HFF-Myc (cell line): ENCODE measurements at places on chromosomes 3 and 15.
A peak's percentile ranks its signal among the peaks of the same experiment; 100 is the strongest.

GRCh38 chr15:69853544-69853951 is 244.2 kb downstream of the TLE3 start:
- DNase-seq, result no peak

GRCh38 chr15:80584973-80585525 is 110.1 kb upstream of the ABHD17C start:
- no peak for DNase-seq

DNA sequence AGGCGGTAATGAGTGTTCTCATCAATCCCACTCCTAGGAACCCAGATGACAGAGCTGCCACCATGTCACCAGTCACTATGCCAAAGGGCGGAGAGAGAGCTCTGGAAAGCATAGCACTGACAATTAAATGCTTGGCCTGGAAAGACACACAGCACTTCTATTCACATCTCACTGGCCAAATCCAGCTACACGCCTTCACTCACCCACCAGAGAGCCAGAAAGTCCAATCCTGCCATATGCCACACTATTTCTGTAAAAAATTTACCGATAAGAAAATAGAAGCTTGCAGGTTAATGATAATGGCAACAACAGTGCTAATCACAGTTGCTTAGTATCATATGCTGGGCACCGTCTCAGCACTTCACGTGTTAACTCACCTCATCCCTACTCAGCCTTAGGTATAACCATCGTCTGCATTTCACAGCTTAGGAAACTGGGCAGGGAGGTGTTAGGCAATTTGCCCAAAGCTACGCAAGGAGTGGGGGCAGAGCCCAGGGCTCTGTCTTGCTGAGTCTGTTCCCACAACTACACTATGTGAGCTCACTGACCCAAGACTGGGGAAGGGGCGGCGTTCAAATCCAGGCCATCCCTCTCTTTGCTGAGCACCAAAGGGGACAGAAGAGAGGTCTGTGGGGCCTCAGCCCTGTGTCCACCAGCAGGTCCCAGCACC is 16.5 kb downstream of the KLHL25 start:
- no peak for DNase-seq

DNA sequence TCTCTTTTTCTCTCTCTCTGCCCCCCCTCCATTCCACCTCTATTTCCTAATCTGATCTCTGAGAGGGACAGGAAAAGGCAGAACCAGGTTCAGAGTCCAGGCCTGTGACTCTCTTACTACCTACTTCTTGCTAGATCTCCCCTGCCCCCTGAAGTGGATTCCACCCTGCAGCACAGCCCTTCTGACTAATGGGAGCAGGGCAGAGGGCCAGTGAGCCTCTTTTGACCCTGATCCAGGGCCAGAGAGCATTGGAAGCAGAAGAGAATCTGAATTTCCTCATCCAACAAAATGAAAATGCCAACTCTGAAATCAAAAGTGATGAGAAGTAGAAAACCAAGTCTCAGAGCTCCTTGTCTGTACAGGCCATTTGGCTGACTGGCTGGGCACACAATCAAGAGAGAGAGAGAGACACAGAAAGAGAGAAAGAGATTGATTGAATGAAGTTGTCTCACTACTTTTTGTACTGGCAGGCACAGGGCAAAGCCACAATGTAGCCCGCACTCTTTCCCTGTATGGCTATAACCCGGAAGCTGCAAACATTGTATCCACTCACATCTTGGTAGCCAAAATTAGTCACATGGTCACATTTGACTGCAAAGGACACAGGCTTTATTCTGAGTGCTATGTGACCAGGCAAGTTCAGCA is 31.6 kb upstream of the GLCE start:
- no peak for DNase-seq

- no peak for DNase-seq
Observed at GRCh38 chr3:15319575-15319974, 12.8 kb downstream of the SH3BP5 start.

DNA sequence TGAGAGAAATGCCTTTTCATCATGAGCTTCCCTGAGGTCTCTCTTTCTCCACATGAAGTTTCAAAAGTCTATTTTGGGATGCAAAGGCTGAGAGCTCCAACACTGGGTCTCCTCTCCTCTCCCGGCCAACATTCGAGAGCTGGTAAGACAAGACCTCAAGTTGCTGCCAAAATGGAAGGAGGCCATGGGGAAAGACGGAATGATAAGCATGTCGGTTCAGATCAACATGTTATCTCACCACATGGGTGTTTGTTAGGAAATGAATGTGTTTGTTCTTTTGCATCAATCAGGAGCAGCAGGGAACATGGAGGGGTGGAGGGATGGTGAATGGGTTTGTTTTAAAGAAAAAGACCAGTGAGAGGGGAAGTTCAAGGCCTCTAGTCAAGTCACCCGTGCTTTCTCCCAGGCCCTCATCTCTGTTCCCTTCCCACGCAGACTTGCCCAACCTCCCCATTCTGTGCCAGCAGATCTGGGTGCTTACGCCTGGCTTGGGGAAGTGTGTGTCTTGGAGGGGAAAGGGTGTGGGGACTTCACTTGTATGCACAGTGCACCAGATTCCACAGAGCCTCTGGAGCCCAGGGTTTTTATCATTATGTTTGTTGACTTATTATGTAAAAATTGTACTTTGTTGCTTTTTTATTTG is 23.5 kb upstream of the ATP10A start:
- DNase-seq, result no peak

GRCh38 chr3:129576514-129577352 is 29.7 kb downstream of the PLXND1 start:
- no peak for DNase-seq

DNA sequence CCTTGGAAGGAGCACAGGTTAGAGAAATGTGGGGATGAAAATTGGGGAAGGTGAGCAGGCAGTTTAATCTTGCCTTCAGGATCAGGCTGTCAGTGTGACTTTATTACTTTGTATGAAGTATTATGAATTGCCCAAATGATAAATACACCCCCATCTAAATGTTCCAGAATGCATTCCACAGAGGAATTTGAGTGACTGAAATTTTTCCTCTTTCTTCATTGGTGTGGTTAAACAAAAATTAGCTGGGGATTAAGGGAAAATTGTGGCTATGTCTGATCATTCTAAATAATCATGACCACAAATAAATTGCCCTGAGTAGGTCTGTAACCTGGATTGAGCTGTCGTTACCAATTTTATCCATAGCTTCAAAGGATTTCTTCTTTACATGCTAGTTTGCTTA is 33.5 kb downstream of the FAM98B start:
- no peak for DNase-seq

GRCh38 chr3:127391436-127392155 is 103.8 kb upstream of the PRR20G start:
- no peak for DNase-seq

GRCh38 chr3:143737065-143737464 is 111.2 kb downstream of the SLC9A9 start:
- no peak for DNase-seq

- DNase-seq, result no peak
Observed at GRCh38 chr15:32878869-32879805, 161.3 kb downstream of the GREM1 start.

DNA sequence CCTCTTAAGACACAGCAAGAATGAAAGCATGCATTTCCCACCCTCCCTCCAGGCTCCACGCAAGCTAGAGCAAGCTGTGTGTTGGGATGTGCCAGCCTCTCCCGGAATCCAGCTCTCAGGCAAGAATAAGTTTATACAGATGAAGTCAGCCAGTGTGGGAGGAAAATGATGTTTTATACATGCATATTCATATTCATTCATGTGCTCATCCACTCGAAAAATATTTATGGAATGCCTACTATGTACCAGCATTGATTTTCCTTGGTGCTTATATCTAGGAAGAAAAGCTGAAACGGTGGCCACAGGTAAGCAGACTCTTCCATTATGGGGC is 62.7 kb downstream of the KLHL6 start:
- no peak for DNase-seq

GRCh38 chr3:177124882-177125281 is 72.4 kb downstream of the TBL1XR1 start:
- no peak for DNase-seq

GRCh38 chr3:183239046-183239445 is 14.0 kb upstream of the B3GNT5 start:
- DNase-seq, result no peak

DNA sequence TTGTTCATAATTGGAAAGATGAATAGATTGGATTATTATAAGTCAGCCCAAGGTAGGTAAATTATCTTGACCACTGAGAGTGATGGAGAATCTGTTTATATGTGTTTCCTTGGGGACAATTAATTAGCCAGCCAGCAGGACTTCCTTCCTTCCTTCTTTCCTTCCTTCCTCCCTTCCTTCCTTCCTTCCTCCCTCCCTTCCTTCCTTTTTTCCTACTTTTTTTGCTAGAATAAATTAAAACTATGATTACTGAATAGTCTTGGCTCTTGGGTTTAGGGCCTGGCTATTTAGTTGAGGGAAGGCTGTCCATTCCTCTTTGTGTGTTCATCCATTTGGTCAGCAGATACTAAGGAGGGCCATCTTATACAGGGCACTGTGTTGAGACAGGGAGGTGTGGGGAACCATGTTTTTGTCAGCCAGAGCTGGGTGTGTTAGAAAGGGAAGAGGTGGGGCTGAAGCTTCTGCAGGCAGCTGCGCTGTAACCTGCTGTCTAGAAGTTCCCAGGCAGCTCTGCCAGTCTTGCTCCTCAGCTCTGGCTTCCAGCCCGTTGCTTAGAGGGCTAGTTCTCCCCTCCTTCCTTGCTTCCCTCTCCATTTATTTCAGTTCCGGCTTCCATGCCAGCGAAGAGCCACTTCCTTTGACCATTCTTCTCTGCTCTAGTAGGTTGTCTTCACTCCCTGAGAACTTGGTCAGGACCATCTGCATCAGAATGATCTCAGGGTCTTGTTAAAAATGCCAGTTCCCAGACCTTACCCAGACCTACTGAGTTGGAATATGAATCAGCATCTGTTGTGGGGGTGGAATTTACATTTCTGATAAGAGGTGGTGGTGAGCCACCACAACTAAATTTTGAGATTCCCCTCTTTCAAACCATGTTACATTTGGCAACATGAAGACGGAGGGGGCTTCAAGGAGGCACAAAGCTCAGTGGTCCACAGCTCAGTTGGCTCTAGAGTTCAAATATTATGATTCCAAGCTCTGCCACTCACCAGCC is 113.9 kb downstream of the DGKG start:
- DNase-seq, result no peak

DNA sequence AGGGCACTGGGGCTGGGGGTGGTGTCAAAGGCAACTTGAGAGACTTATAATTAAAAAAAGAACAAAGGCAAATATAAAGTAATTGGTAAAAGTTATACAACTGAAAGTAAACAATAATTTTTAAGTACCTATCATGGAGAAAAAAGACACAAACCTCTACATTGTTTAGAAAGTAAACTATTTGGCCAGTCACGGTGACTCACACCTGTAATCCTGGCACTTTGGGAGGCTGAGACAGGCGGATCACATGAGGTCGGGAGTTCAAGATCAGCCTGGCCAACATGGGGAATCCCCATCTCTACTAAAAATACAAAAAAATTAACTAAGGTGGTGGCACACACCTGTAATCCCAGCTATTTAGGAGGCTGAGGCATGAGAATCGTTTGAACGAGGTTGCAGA is 25.8 kb downstream of the RPSA start:
- DNase-seq, result no peak

GRCh38 chr15:100901702-100902435 is 17.3 kb upstream of the LRRK1 start:
- DNase-seq, result no peak

DNA sequence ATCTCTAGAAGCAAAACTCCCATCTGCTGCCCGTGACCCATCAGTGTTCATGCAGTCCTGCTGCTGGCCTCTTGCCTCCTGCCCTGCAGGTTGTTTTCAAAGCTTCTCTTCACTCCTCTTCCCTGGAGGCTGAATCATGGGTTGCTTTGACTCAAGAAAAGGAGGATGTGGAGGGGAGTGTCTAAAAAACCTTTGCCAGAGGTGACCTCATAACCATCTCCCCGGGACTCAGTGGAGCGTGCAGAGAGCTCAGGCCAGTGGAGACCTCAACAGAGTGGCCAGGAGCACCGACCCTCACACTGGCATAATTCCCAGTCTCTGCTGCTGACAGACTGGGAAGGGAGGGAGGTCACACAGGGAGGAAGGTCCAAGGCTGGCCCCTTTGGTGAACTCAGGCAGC is 60.9 kb upstream of the ITGA11 start:
- DNase-seq, result no peak

GRCh38 chr3:111749171-111750170 is 109.6 kb upstream of the PHLDB2 start:
- DNase-seq, result no peak

- no peak for DNase-seq
Observed at GRCh38 chr3:55692295-55692956, 205.3 kb upstream of the WNT5A start.

DNA sequence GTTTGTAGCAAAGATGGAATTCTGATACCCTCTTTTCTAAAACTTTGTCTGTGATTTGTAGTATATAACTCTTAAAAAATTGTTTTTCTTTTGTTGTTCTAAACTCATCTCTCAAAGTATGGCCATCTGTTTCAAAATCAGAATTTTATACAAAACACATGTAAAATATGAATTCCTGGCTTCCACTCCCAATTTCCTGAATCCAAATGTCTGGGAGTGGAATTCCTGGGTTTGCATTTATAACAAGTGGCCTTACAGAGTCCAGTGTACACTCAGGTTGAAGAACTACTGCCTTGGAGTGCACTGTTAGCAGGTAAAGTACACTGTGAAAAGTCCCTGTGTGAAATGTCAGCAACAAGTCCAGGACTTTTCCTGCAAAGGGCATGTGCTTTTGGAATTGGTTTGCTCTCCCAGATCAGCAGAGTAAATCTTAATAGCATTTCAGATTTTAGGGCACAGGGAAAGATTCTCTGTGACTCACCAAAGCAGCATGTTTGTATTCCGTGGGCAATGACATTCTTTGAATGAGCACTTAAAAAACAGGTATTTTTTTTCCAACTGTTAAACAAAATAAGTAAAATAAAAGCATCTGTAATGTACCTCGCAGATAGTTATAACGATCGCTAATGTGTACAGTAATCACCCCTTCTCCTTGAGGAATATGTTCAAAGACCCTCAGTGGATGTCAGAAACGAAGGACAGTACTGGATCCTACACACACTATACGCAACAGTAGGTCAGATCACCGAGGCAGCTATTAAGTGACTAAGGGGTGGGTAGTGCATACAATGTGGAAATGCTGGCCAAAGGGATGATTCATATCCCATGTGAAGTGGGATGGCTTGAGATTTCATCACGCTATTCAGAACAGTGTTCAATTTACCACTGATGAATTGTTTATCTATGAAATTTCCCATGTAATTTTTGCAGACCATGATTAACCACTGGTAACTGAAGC is 2.0 kb upstream of the CLDN16 start:
- peak; percentile 78 for DNase-seq

DNA sequence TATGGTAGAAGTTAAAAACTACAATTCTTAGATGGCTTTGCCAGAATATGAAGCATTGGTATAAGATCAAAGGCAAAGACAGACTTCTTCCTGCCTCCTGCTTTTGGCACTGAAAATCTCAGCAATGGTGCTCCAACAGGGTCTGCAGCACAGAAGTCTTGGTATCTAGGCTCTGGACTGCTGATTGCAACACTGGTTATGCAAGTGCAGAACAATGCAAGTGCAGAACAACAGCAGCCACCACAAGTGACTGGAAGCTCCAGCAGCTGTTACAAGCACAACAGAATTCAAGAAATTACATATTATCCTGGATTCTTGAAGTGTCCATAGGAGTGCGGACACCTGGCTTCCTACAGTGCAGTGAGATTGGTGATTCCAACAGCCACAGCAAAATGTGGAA is 33.7 kb downstream of the ZBTB20 start:
- DNase-seq, result no peak
